Activated naive CD8-positive, alpha-beta T cell treated with anti-CD3 and anti-CD28 coated beads, Interleukin-2, amount 50 U/mL, for 16 hours (primary cell): ENCODE measurements at places on chromosomes 12 and 14.

GRCh38 chr12:68342966-68343365 lies 10.8 kb upstream of the MDM1 start:
- no peak for DNase-seq

GRCh38 chr12:108060067-108060466 lies 69.0 kb upstream of the WSCD2 start:
- DNase-seq, result no peak

- DNase-seq, result no peak
These were observed 39.9 kb downstream of the PPP4R3A start for GRCh38 chr14:91470216-91470615.

- no peak for DNase-seq
These were observed 308.0 kb upstream of the LMO3 start for GRCh38 chr12:16913832-16914490.

DNA sequence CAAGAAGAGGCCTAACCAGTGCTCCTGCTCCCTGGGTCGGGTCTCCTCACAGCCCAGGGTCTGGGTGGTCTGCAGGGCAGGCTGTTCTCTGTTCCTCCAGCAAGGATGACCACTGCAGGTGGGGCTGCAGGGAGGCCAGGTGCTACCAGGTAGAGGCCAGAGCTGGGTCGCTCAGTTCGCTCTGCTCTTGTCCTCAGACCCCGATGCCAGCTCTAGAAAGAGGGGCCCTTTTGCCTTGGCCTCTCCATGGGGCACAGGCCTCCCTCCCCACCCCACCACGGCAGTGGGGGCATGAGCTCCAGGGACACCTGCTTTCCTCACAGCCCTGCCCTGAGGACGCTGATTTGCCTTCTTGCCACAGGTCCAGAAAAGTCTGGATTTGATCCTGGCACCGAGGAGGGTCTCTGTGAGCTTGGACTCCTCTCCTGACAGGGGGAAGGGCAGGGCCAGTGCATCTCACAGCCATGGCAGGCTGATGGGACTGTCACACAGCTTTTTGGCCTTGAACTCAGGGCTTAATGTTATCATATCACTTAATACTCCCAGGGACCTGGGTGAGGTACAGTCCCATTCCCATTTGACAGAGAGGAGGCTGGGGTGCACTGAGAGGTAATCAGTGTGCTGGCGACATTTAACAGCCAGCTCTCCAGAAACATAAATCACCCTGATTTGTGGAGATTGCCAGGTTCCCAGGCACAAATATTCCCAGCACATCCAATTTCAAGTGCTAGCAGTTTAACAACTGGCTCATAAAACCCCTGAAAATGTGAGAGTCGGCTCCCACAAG lies 273.0 kb upstream of the SFSWAP start:
- no peak for DNase-seq

- DNase-seq, result no peak
These were observed 316.5 kb upstream of the OR4E1 start for GRCh38 chr14:21990116-21990515.
